PC-3 (cell line): ENCODE measurements at places on chromosomes 16 and 17. TPM values are rescaled to one million over a fixed set of nuclear protein-coding genes. Genes with fewer than 3 reads are reported as not detected.

The MMP28 gene
- 1.6 and 2.4 TPM in 2 replicates for total RNA-seq

The GSG1L2 gene
- total RNA-seq, result not detected in 2 replicates

The TPSAB1 gene
- total RNA-seq, result not detected in 2 replicates

The TMEM94 gene
- 45.6 and 88.3 TPM in 2 replicates for total RNA-seq

The KRTAP3-2 gene
- total RNA-seq, result not detected in 2 replicates

The MVP gene
- total RNA-seq, result 27.3 and 36.1 TPM in 2 replicates

The TEX14 gene
- 0.12 and 0.29 TPM in 2 replicates for total RNA-seq

The SMIM5 gene
- 2.3 and 4.3 TPM in 2 replicates for total RNA-seq

The TNFRSF17 gene
- not detected in 2 replicates for total RNA-seq

The KRTAP9-8 gene
- total RNA-seq, result not detected in 2 replicates

The PSMD12 gene
- total RNA-seq, result 60.0 and 68.8 TPM in 2 replicates

The TBC1D3C gene
- not detected in 2 replicates for total RNA-seq

The UBTF gene
- 139 and 183 TPM in 2 replicates for total RNA-seq

The LMF1 gene
- total RNA-seq, result 12.9 and 13.5 TPM in 2 replicates
